Endothelial cell (in vitro differentiated cells): ENCODE measurements at places on chromosomes 1 and 21.
A peak's percentile ranks its signal among the peaks of the same experiment; 100 is the strongest.

DNA sequence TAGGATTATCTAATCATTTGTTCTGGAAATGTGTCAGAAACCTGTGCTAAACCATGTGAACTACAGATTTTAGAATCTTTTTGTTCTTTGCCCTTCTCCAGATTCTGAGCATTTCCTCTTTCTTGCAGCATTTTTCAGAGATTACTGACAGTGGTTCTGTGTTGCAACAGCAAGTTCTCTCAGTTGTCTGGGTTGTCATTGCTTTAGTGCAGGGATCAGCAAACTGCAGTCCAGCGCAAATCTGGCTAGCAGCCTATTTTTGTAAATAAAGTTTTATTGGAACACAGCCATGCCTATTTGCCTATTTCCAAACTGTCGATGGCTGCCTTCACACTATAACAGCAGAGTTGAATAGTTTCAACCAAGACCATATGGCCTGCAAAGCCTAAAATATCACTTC, 66.3 kb upstream of the LRRC8D start:
- DNase-seq = no peak

DNA sequence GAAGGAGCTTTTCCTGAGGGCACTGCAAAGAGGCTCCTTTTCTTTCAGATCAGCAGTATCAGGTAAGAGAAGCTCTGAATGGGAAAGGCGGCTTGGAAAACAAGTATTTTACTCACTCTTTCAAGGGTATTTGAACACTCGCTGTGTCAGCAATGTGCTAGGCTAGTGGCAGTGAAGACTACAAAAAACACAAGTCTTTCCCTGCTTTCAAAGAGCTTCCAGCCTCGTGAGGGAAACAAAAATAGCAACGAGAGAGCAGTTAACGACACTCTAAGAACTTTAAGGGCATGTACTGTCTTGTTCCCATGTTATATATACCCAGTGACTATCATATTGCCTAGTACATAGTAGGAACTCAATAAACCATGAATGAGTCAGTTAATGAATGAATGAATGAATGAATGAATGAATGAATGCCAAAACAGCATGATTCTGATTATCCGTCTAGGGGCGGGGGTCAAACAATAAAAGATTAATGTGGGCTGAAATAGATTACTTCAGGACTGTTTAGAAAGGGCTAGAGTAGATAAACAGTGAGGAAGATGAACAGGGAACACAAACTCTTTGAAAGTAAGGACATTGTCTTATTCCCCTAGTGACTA, 14.2 kb upstream of the MCOLN3 start:
- DNase-seq = no peak

- DNase-seq = no peak
These were observed 174.6 kb downstream of the RWDD3 start for GRCh38 chr1:95408507-95409136.

DNA sequence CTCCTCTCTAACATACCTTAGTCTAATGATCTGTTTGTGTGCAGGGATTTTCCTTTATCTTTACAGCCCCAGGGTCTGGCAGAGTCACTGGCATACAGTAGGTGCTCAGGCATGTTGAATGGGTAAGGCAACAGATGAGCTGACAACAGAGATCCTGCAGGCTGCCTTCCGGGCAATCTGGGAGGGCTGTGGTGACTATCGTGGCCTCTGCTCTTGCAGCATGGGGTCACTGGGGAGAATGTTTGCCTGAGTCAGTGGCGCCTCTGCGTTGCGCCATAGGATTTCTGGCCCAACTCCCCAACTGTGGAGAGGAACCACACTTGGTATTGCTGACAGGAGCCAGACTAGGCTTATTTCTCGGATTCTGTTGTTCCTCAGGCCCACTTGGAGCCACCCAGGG, 93.8 kb downstream of the LAMC2 start:
- DNase-seq = no peak

- no peak for DNase-seq
These were observed 142.0 kb upstream of the ZNHIT6 start for GRCh38 chr1:85850238-85850637.

- peak; percentile 71 for DNase-seq
These were observed 3.0 kb downstream of the ATP2B4 start for GRCh38 chr1:203629507-203630082.

DNA sequence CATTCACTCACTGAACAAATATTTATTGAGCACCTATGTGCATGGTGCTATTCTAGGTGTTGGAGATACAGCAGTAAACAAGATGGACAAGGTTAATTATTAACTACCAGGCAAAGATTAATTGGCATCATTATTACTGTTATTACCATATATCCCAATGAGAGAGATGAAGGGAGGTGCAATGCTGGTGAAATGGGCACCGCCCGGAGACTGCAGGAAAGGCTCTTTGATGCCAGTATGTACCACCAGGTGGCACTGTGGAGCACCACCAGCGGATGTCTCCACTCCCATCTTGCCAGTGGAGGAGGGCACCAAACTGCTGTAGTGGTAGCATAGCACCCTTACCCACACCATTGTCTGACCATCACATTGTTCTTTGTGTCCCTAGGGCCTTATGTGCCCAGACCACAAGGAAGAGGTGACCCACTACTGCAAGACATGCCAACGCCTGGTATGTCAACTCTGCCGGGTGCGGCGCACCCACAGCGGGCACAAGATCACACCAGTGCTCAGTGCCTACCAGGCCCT, 3.0 kb downstream of the TRIM46 start:
- DNase-seq = peak; percentile 86

DNA sequence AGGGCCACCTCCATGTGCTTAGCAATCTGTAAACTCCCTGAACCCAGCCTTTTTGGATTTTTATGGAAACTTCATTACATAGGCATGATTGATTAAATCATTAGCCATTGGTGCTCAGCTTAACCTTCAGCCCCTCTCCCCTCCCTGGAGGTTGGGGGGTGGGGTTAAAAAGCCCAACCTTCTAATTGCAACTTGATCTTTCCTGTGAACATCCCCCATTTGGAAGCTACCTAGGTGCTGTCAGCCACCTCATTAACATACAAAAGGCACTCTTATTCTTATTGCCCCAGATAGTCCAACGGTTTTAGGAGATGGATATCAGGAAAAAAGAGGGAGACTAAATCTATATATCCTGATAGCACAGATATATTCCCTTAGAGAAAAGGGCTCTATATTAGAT, 424.0 kb upstream of the BEND5 start:
- no peak for DNase-seq

DNA sequence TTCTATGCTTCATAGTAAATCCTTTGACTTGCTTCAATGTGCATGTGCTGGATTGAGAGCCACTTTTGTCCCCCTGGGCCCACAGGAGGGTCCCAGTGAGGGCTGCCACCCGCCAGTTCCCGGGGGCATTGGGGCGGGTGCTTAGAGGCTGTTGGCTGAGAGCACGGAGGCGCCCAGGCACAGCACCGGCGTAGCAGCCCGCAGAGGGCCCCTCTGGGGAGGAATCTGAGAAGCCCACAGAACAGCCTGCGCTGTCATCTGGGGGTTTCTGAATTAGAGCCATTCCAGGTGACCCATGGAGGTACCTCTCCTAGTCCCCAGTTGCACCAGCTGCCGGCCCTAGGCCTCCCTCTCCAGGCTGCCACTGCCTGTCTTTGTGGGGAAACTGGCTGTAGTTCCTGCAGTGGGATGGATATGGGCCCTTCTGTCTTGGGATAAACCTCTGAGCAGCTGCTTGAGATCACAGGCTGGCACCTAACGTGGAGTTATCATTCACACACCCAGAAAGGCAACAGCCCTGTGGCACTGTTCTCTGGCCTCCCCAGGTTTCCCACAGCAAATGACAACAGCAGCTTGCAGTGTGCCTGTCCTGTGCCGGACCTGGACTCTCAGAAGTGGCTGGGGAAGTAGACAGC, 39.5 kb downstream of the TMEM51 start:
- no peak for DNase-seq

DNA sequence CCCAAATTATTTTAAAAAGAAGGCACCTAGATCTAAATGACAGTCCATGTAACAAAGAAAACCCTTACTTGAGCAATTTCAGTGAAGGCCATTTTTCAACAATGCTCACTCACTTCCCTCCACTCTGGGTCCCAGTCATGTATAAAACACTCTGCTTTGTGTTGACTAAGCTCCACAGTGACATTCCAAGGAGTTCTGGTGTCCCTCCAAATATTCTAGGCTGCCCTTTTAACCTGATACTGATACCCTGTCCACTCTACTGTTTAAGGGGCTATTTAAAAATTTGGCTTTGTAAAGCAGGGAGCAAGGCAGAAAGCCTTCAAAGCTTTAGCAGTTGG, 73.6 kb downstream of the GNG12 start:
- no peak for DNase-seq

DNA sequence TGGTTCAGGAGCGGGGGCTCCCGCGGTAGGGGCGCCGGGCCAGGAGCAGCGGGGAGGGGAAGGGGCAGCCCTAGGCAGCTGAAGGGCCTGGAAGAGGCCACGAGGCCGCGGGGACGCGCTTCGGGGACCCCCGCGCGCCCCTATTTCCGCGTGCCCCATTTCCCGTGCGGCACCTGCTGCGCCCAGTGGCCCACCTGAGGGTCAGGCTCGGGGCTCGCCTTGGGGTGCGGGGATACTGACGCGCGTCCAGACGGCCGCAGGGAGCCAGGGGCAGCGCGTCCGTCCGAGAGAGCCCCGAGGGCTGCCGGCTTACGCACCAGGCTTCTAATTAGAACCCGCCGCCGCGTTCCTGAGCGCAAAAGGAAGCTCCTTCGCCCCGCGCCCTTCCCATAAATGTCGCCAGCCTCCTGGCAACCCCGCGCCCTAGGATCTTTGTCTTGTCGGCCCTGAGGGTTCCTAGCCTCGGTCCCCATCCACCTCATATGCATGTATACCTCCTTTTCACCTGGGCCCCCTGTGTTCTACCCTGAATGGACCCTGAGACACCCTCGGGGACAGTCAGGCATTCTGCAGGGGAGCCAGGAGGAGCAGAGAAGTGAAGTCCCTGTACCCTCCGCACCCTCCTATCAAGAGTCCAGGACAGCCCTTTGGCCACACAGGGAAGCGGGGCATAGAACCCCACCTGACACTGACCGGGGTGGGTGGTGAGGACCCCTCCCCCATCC, 1.8 kb downstream of the WNT3A start:
- DNase-seq = no peak

GRCh38 chr1:184163674-184164465, 112.3 kb downstream of the TSEN15 start:
- DNase-seq = no peak

GRCh38 chr1:171740356-171740863, 1.5 kb downstream of the VAMP4 start:
- DNase-seq = no peak

DNA sequence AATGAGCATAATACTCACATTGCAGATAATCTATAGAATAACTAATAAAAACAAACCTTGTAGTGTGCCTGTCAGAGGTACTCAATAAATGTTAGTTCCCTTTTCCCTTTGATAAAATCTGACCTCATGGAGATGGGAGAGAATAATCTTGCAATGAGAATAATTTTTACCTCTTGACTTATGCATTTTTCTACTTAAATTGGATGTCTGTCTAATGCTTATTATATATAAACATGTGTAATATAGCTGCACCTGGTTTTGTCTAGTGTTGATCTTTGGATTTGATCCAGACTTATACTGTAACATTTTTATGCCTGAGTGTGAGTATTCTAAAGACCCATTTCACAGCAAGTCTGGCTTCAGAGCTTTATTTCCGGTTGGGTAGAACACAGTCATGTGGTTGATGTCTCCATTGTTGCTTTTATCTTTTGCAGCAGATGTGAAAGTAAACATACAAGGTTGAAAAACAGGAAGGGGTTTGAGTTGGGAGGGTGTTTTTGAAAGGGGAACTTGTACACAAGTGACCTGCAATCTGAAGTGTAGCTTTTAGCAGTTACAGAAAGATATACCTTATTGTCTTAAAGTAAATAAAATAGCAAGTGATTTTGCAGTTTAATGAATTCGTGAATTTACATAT, 12.4 kb downstream of the EPB41 start:
- DNase-seq = no peak

DNA sequence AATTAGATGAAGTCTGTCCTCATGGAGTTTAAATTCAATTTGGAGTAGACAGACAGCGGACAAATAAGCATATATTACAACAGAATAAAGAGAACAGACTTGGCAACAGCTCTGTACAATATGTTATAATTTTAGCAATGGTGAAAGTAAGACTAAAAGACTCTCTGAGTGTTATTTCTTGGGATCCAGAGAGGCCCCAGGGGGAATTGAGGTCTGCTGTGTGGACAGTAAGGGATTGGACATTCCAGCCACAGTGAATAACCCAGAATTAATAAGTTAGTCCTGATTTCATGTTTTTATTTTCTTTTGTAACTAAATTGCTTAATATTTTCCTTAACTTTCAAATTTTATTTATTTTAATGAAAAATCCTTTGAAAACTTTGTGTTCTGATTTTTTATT, 101.7 kb downstream of the PATJ start:
- DNase-seq = no peak

- no peak for DNase-seq
These were observed 115.1 kb downstream of the SPATA6 start for GRCh38 chr1:48356901-48357300.

DNA sequence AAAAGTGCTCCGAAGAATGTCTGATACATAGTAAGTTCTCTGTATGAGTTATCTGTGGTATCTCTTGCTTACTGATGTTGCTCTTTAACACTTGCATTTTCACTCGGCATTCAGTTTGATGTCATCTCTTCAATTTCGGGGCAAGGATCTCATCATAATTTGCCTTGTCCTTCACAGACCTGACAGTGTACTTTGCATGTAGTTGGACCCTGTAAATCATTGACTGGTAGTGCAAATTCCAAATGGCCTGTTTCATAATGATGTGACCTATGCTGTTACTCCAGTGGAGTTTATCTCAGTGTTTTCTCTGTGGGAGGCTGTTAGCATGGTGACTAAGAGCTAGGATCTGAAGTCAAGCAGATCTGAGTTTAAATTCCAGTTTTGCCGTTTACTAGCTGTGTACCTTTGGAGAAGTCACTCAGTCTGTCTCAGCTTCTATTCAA, 34.2 kb upstream of the ABCD3 start:
- no peak for DNase-seq

DNA sequence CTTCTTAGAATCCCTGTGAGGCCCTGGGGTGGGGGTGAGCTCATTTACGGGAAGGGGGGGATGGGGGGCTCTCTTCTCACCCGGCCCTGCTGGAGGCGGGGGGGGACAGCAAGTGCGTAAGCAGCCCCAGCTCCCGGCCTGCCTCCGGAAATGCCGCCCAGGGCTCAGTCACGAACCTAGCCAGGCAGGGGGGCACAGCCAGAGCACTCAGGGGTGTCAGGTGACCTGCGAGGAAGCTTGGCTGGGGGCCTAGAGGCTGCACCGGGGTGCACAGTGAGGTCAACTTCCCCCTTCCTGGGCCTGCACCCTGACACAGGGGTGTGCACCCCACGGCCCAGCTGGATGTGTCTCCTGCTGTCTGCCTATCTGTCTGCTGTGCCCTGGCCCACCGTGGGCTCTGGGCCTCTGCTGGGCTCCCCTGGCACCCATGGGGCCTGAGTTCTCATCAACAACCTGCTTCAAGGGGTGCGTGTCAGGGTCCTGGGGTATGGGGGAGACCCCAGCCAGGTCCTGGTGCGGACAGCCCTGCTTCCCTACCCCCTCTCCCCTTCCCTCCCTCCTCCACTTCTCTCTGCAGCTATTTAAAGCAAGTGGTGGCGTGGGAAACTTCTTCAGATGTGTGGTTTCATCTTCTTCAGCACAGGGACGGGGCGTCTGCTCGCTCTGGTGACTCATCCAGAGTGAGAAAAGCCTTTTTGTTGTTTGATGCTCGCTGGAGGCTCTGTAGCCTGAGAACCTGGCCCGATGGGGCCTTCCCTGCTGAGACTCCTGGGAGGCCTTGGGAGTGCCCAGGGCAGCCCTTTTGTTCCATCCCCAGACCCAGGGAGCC, 92.5 kb upstream of the RUNX3 start:
- DNase-seq = no peak

GRCh38 chr1:50724626-50725286, 235.3 kb downstream of the FAF1 start:
- DNase-seq = no peak
